ENCODE measurements at places on chromosomes 13 and 19.

GRCh38 chr13:73937441-73937840, 196.8 kb downstream of the KLF12 start:
- no peak for DNase-seq

- no peak for DNase-seq
These were observed 260.0 kb downstream of the COG6 start for GRCh38 chr13:39915418-39915817.

- no peak for DNase-seq
These were observed 193.2 kb upstream of the RFC3 start for GRCh38 chr13:33624740-33625139.

- no peak for DNase-seq
These were observed 505.5 kb downstream of the DIAPH3 start for GRCh38 chr13:59658027-59658737.

DNA sequence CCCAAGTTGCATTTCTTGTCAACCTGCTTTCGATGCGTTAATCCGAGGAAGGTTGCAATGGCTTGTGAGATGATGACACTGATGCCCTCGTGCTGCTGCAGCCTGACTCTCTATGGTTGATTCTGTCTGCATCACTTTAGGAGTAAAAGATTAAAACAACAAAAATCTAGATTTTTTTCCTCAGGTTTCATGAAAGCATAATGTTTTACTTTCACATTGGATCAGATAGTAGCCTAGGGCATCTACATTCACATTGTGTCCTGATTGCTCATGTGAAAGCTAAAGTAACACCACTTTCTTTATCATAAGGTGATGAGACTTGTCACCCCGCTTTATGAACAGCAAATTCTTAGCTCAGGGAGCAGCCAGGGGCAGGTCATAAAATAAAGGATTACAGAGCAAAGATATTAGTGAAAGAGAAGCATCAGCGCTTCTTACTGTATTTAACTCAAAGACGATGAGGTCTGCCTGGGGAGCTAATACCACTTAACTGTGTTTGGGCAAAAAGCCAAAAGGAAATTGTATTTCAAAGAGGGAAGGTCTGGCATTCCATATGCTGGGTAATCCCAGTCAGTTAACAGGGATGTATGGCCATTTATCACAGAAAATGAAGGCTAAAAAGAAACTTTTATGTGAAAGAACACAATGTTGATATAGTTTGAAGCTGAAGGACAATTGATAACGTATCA, 270.5 kb downstream of the GPC6 start:
- no peak for DNase-seq

GRCh38 chr13:28494778-28495537, at the start of gene FLT1:
TSS of gene FLT1 (minus strand) at chr13:28495128. CDS start at chr13:28494843, 285 bp downstream.
- DNase-seq = no peak

GRCh38 chr13:96090240-96091101, 564 bp downstream of the HS6ST3 start:
- no peak for DNase-seq

- no peak for DNase-seq
These were observed 9.3 kb downstream of the COLGALT1 start for GRCh38 chr19:17564781-17565180.

DNA sequence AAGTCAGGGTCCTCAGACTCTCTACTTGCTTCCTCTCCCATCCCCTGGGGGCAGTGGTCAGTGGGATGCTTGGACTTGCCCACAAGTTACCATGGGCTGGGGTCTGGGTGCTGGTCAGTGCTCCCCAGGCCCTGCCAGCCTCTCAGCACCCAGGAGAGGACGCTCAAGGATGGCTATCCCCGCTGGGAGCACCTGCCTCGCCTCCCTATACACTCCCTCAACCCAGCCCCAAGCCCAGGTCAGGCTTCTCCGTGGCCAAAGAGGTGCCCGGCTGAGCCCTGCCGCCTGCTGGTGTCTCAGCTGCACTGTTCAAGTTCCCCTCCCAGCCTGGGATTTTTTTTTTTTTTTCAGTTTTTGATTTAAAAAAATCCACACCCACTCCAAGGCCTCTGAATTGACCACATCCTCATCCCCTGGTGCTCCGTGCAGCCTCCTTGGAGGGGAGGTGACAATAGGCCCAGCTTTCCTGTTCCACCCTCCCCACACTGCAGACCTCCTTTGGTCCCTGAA, 10.8 kb downstream of the F2RL3 start:
- no peak for DNase-seq

DNA sequence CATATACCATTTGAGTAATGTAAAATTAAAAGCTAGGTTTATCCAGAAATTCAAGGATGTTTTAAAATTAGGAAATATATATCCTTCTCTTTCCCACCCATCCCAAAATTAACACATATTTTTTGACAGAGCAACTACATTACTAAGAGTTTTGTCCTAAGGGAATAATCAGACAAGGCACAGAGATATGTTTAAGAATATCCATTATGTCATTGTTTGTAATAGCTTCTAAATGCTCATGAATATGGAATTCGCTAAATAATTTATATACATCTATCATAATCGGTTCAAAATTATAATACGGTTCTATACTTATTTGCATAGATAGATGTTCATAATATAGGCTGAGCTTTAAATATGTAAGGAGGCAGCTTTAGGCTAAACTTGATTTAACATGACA, 9.8 kb downstream of the UBL3 start:
- DNase-seq = no peak

- no peak for DNase-seq
These were observed 48.4 kb upstream of the C13orf46 start for GRCh38 chr13:114022309-114022669.

- DNase-seq = no peak
These were observed 3.7 kb upstream of the SMIM17 start for GRCh38 chr19:56639217-56639616.

GRCh38 chr13:36973621-36974295, 25.4 kb downstream of the ALG5 start:
- no peak for DNase-seq

DNA sequence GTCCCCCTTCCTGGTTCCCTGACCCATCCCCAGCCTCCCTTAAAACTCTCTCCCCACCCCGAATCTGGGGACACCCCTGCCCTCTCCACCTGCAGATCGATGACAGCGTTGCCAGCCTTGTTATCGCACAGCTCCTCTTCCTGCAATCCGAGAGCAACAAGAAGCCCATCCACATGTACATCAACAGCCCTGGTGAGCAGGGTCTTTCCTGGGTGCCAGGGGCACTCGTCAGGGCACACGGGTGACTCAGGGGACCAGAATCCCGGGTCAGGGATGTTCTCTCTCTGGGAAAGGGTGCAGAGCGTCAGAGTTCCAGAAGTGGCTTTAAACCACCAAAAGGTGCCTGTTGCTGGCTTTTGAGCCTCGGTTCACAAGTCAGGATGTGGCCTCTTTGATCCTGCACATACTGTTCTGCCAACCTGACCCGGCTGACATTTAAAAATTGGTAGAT, 1.0 kb downstream of the CLPP start:
- DNase-seq = no peak
